ENCODE measurements at places on chromosomes 2 and 18.

GRCh38 chr2:156145469-156145868 lies 187.1 kb downstream of the NR4A2 start:
- DNase-seq: no peak

DNA sequence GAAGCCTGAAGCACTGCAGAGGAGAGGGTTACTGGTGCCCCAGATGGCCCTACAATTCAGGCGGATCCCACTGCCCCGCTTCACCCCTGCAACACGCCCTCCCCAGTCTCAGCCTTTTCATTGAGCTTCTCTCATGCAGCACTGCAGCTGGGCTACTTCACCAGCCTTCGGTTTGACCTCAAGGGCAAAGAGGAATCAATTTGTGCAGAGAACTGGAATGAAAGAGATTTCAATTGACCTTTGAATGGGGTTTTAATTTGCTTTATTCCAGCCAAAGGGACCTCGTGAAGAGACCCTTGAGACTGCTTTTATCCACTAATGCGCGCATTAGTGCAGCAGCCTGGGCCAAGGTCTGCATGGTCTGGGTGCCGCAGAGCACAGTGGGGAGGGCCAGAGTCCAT lies 8.8 kb upstream of the POMC start:
- DNase-seq: no peak

DNA sequence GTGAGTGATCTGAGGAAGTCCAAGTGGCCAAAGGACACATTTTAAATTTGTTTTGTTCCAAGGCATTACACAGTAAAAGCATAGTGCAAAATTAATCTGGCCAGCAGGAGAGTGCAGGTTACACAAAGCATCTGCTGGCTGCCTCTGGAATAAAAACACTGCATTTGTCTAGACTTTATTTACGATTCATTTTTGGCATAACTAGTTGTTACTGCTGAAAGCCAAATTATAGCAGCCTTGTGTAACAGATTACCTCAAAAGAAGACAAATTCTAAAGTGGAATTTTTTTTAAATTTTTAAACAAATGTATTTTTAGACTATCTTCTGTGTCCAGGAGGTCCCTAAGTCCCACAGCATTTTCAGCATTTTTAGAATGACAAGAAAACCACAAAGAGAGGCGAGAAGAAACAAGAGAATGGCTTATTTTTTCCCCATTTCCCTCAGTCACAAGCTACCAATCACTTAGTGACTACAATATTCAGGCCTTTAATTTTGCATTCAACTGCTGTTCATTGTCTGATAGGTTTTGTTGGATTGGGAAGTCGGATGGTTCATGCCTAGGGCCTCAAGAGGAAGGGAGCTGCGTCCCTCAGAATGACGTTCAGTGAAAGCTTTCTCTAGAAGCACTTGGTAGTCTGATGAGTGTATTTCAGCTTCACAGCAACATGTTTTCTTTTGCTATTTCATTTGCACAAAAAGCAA lies 46.0 kb downstream of the TMEFF2 start:
- no peak for DNase-seq

DNA sequence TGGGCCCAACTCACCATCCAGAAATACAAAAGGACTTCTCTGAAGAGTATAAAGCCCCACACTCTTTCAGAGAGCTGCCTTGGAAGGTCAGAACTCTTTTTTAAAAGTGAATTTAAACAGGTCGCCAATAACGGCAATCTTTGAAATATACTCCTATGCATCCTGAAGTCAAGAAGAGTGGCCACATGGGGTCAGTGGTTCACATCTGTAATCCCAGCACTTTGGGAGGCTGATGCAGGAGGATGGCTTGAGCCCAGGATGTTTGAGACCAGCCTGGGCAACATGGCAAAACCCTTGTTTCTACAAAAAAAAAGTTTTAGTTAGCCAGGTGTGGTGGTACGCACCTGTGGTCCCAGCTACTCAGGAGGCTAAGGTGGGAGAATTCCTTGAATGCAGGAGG lies 68.1 kb upstream of the FZD7 start:
- DNase-seq: no peak

GRCh38 chr2:71004857-71005256 lies 10.2 kb upstream of the TEX261 start:
- no peak for DNase-seq

DNA sequence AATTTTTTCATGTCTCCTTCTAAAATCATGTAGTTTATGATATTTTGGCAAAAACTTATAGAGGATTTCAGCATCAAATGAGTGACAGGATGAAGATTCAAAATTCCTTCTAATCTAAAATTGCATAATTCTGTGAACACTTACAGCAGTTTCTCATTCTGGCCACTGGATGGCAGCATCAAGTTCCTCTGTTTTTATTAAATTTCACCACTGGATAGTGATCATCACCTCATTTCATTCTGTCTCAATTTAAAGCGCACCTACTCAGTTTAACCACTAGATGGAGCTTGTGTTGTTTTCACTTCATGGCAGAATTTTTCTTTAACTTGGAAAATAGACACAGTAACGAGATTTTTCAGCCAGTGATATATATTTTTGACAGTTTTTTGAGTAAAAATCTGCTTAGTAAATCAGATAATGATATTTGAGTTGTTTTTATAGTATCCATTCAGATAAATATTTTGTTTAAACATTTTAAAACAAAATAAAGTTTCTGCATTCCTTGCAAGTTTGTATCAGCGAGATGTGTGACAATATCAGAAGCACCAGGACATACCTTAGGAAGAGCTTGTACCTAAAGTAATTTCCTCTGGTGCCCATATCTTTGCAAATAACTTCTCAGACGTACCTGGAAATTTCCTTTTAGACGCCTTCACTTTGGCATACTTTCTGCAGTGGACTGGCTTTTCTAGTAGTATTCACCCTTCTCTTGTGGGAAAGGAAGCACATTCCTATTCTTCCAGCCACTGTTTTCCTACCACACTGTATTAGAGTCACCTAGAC lies 94.7 kb upstream of the ARHGAP15 start:
- peak; percentile 83 for DNase-seq

DNA sequence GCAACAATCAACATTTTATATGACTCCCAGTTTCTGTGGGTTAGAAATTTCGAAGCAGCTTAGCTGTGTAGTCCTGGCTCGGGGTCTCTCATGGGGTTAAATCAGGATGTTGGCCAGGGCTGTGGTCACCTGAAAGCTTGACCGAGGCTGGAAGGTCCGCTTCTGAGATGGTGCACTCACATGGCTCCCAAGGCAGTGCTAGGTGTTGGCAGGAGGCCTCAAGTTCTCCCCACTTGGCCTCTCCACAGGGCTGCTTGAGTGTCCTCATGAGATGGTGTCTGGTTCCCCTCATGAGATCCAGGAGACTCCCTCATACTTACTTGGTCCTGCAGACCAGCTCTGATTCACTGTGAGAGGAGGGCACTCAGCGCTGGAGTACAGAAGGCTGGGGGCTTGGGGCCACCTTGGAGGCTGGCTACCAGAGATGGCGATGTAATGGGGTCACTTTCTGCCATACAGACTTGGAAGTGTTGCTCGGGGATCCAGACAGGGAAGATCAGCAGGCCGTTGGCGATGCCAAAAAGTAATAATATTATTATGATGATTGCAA lies 98.8 kb downstream of the INHBB start:
- DNase-seq: no peak

DNA sequence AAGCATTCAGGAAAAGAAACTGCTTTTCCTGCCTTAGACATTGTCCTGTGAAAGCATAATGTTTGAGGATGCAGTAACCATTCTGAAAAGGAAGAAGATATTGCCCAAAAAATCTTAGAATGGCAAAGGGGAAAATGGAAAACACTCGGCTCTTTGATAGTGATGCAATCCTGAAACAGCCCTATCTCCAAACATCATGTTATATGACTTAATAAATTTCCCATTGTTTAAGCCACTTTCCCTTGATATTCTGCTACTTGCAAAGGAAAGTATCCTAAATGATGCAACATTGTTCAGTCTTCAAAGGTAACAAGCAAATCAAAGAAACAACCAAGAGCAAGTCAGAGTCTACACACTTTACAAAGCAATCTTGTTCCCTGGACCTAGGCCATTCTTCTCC lies 78.5 kb downstream of the EXOC6B start:
- no peak for DNase-seq

DNA sequence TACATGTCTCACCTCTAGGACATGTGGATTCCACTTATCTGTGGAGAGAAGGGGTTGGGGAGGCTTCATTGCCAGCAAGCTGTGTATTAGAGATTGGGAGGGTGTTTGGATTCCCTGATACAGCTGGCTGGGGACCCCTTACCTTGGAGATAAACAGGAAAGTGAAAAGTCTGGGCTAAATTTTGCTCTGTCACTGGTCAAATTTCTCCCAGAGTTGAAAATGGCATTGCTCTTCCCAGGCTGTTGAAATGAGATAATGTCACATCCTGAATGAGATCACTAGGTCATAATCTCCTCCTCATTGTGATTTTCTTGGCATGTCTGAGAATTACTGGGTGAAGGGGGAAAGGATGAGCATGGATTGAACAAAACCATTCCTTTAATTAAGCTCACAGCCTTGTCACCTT lies 265.0 kb upstream of the PARD3B start:
- DNase-seq: no peak

- DNase-seq: peak; percentile 19
Observed at GRCh38 chr2:16525265-16525887, 140.3 kb downstream of the CYRIA start.

DNA sequence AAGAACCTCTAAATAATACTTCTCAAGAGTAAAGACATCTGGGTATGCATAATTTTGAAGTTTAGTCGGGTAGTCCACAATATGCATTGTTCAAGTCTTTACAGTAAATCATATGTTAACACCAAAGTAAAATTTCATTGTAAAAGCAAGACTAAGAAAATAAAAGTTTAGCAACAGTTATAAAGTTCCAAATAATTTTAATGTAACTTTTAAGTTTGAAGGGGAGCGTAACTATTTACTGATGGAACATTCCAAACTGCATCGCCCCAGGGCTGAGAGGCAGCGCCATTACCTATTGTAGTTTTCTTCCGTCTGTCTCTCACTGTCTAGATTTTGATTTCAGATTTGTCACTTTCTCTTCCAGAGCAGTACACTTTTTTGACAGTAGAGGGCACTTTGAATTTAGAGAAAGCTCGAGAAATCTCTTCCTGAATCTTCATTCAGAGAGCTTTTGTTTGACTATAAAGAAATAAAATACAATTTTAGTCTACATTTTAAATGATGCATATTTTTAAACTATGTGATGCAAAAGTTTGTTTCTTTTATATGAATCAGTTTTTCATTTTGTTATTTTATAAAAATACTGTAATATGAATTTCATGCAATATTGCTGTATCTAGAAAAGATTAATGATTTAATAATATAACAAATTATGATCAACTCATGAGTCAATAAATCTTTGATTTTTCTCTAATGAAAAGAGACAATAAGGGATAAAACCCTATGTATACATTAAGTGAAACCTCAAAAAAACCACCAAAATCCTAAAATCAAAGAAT lies 389.8 kb downstream of the FIGN start:
- peak; percentile 55 for DNase-seq

- DNase-seq: no peak
Observed at GRCh38 chr2:128689971-128690370, 371.3 kb upstream of the HS6ST1 start.

DNA sequence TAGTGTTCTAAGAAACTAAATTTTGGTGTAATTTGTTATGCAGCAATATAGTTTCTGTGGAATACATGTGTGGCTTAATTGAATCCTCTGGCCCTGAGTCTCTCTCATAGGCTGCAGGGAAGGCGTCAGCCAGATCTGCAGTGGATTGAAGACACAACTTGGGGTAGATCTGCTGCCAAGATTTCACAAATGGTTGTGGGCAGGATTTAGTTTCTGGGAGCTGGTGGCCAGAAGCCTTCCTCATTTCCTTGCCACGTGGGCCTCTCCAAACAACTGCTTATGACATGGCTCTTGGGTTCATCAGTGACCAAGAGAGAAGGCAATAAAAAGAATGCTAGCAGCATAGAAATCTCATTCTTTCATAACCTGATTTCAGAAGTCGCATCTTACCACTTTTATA lies 28.2 kb downstream of the CCDC102B start:
- DNase-seq: no peak

GRCh38 chr18:76488190-76488589 lies 6.9 kb downstream of the ZNF516 start:
- DNase-seq: no peak

GRCh38 chr2:217703999-217704398 lies 298.8 kb downstream of the TNS1 start:
- no peak for DNase-seq

DNA sequence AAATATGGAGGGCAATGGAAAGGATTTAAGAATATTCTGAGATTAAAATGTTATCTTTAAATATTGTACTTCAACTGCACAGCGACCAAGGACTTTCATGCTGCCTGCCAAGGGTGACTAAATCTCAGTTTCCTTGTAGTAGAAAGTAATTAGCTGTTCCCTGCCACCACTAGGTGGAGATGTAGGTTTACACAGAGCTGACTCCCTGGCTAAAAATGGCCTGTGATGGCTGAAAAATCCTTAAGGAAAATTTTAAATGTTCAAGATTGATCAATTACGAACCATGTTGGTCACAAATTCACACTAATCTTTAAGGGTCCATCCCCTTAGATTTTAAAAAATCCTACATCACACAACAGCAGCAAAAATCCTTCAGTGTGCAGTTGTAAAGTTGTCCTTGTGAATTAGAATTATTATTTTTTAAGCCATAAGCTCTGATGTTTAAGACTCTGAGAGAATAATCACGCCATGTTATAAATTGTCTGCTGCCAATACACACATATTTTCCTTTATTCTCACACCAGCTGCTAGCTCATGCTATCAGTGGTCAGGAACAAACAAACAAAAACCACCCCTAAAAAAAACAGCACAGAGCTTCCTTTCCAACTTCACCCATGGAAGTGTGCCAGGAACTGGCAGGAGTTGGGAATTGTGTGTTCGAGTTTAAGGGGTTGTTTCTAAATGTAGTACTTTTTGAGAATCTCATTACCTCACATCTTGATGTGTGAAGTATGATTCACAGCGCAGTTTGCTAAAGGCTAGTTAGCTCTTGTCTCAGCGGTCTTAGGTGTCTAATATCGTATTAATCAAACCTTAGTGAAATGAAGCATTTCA lies 399.8 kb downstream of the TMEM182 start:
- DNase-seq: peak; percentile 70

GRCh38 chr18:68714366-68714711 lies 569 bp downstream of the TMX3 start:
- DNase-seq: no peak

DNA sequence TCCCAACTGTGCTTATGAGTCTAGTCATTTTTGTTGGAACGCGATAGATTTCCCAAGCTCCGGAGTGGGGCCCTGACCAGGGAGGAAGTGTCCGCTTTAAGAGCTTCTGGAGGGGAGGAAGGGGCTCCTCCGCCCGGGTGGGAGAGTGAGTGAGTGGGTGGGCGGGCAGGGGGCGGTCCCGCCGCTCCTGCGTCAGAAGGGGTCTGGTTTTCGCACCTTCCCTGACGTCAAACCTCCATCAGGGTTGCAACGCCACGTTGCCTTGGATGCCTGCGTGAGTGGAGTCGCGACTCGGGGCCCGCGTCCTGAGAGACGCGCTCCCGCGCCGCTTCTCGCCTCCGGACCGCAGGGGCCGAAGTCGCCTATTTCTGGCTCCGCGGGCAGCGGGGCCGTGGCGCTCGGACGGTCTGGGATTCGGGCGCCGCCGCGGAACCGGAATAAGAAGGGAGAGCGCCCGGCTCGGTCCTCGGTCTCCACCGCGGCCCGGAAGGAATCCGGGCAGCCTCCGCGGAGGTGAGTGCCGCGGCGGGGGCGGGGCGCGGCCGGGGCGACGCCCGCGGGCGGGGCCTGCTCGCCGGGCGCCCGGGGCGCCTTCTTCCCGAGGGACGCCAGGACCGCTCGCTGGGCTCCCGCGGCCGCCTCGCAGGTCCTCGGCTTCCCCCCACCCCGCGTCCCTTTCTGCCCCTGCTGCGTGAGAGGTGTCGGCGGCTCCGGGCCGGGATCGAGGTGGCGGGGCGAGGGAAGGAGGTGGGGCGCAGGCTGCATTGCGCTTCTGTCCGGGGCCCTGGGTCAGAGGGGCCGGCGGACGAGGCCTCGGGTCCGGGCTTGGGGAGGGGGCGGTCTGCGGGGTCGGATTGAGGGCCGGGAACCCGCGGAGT lies at the start of gene ZDBF2:
Gene ZDBF2, plus strand, starts transcription at position 230 of the 878 bp plus-strand sequence. CDS start 7,187 bp downstream, outside the sequence.
- peak; percentile 55 for DNase-seq
